Cortex of kidney (tissue), 1 donor: ENCODE measurements at places on chromosomes 7 and 10.

DNA sequence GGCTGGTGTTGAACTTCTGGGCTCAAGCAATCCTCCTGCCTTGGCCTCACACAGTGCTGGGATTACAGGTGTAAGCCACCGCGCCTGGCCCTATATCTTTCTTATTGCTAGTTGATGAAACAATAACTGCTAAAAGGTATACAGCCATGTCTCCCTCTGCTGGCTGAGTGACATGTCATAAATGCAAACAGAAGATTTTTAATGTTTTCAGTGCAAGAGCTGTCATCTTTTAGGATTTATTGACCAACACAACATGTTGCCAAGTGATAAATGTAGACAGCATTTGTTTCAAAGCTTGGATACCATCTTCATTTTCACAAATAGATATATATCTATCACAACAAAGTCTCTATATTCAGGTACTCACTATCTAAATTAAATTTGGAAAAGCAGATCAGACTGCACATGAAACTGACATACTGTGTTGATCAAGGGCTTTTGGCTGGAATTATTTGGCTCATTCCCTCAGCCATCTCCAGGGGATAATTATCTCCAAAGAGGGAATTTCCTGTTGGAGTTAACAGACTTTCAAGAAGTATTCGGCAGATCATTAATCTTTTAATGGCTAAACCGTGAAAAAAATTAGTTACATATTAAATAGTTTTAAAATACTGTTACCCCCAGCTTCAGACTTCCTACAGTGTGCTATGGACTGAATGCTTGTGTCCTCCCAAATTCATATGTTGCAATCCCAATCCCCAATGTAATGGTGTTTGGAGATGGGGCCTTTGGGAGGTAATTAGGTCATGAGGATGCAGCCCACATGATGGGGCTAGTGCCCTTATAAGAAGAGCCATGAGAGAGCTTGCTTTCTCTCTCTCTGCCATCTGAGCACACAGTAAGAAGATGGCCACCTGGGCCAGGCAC is 41.3 kb upstream of the SRPK2 start:
- DNase-seq, result no peak

DNA sequence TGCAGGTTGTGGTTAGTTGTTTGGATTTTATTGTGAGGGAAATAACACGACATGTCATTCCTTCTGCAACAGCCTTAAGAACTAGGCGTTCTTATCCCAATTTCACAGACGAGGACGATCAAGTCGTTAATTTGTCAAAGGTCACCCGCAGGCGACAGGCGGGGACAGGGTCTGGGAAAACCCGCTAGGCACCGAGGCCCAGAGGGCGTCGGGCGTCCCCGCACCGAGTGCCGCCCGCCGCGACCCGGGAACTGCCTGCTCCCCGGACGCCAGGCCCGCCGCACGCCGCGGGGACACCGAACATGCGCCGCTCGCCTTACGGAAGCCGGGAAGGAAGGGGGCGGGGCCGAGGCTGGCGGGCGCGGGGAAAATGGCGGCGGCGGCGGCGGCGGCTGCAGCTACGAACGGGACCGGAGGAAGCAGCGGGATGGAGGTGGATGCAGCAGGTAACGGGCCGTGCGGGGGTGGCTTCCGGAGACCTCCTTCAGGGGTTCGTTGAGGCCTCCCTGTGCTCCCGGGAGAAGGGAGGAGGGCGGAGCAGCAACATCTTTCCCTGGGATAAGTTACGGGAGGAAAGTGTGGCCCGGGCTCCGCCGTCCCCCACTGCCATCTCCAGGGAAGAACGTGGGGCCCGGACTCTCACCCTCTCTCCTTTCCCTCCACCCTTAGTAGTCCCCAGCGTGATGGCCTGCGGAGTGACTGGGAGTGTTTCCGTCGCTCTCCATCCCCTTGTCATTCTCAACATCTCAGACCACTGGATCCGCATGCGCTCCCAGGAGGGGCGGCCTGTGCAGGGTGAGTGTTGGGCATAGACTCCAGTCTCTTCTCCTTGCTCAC is at the start of gene COPS6:
TSS of gene COPS6 (plus strand) at position 349 of the 837 bp plus-strand sequence. CDS start at position 371, 22 bp downstream.
- DNase-seq, result peak; percentile 48

DNA sequence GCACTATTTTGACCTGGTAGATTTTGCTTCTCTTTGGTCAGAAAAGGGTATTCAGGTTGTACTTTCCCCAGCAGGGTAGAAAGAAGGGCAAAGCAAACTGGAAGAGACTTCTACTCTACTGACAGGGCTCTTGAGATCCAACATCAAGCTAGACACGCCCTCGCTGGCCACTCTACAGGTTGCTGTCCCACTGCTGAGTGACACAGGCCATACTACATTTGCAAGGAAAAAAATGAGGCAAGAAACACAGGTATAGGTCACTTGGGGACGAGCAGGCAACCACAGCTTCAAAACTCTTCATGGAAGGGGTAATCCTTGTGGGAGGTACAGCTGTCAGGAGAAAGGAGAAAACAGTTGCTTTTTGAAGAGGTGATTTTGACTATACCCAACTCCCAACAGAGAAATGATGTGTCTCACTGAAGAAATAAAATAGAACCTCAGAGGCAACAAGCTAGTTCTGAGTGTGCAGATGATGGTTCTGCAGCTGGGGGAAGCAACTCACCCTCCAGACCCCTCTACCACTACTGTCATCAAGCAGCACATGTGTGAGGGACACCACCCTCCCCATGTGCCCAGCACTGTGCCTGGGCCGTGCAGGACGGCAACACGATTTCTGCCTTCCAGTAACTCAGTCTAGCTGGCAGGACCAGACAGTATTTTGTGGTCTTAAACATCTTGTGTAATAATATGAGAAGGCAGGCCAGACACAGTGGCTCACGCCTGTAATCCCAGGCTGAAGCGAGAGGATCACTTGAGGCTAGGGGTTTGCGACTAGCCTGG is 16.3 kb downstream of the AKR1B1 start:
- no peak for DNase-seq

GRCh38 chr10:124888262-124888661 is 53.7 kb upstream of the ZRANB1 start:
- no peak for DNase-seq

- DNase-seq, result no peak
Measured at GRCh38 chr7:36159618-36160017, 6.6 kb downstream of the EEPD1 start.

GRCh38 chr7:142581341-142581740 is 167.9 kb upstream of the PRSS1 start:
- DNase-seq, result no peak

- DNase-seq, result no peak
Measured at GRCh38 chr7:91162436-91162835, 101.8 kb upstream of the FZD1 start.

DNA sequence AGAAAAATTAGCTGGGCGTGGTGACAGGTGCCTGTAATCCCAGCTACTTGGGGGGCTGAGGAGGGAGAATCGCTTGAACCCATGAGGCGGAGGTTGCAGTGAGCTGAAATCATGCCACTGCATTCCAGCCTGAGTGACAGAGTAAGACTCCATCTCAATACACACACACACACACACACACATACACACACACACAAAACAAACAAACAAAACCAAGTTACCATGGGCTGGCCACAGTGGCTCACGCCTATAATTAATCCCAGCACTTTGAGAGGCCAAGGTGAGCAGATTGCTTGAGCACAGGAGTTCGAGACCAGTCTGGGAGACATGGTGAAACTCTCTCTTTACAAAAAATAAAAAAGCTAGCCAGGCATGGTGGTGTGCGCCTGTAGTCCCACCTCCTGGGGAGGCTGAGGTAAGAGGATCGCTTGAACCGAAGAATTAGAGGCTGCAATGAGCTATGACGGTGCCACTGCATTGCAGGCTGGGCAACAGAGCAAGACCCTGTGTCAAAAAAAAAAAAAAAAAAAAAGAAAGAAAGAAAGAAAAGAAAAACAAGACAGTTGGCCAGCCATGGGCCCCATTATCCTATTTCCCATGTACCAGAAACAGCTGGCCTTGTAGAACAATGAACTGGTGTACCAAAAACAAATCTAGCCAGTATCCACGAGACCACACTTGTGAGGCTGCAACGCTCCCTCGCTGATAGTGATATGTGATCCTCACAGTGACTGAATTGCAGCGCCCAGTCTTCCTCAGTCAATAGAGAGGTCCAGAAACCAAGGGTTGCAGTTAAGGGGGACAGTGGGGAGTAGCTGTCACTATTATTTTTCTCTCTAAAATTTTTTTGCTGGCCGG is 6.6 kb upstream of the AGFG2 start:
- no peak for DNase-seq

DNA sequence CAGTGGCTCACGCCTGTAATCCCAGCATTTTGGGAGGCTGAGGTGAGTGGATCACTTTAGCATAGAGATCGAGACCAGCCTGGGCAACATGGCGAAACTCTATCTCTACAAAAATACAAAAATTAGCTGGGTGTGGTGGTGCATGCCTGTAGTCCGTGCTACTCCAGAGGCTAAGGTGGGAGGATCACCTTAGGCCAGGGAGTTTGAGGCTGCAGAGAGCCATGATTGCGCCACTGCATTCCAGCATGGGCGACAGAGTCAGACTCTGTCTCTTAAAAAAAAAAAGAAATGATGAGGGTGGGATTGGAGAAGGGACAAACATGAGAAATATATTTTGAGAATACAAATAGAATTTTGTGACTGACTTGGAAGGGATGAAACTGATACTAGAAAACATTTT is 76.9 kb downstream of the SHOC2 start:
- DNase-seq, result no peak

DNA sequence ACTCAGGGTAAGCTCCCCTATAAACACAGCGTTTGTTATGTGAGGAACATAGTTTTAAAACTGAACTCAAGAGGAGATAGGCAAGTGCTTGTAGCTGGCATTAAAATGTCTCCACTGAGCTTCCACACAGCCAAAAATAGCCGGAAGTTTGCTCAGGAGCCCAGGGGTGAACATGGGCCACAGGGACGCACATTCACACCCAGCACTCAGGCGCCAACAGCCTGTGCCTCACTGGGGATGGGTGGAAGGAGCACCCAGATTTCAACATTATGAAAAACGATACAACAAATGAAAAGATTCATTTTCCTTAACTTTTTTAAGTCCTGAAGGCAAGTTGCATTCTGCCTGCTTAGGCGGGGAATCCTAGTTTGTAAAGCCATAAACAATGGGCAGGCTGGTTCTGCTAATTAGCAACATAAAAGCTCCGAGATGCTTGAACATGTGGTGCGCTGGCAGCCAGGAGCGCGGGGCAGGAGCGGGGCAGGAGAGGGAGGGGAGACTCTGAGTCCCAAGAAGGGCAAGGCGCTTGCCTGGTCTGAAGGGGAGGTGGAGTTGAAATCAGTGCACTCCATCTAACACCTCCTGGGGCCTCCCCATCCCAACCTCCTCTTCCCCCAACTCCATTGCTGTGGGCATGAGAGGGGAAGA is 235.9 kb downstream of the COBL start:
- no peak for DNase-seq

DNA sequence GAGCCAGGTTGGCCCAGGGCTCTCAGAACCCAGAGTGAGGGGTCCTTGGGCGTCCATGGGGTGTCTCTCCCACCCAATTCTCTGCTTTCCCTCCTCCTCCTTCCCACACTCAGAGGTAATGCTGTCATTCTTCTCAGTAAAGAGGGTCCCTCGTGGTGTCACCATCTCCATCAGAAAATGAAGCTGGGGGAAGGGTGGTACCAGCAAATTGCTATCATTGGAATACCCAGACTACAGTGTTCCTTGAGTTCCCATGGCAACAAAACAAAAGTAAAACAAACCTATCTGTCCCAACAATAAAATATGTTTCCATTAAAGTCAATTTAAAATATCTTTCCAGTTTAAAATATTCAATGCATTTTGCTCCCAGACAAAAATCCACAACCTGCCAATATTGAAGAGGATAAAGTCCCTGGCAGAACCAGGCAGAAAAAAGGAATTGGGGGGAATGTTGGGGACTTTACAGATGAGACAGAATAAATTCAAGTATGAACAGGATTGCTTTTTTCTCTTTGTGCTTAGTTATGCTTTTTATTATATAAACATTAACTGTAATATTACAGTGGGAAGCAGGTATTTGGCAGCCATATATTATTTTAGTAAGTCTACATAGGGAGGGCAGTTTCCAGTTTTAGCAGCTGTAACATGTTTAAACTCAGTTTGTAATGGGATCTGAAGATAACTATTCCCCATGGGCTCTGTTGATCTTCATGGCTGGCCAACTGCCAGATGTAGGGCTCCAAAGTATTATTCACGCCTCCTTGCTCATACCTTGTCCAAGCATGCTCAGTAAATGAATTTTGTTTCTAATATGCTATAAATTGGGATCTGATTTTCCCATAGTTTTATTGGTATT is 182.1 kb downstream of the ARID5B start:
- no peak for DNase-seq

DNA sequence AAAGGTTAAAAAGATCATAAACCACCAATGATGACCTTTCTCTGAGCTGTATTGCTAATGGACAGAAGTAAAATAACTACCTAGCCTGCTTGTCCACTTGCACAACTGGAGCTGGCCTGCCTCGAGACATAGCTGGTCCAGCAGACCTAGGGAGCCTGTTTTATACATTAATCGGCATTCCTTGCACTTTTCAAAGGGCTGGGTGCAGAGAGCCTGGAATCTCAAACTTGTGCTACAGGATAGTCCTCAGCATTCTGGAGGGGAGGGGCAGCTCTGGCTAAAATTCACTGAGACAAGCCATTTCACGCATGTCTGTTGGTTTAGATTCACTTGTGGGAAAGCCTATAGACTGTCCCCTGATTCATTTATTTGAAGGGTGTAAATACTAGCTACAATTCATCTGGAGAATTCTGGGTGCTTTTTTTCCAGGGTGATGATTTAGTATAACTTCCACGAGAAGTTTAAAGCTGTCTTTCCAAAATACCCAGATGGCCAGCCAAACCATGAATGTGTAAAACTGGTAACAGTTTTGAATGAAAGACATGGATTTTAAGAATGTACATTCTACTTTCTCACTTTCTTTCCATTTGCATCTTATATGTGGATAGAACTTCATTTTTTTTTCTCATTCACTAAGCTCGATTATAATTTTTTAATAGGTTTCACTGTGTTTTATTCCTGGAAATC is 389.4 kb downstream of the KCNMA1 start:
- no peak for DNase-seq

- DNase-seq, result no peak
Measured at GRCh38 chr10:77313066-77313750, 324.4 kb downstream of the KCNMA1 start.

DNA sequence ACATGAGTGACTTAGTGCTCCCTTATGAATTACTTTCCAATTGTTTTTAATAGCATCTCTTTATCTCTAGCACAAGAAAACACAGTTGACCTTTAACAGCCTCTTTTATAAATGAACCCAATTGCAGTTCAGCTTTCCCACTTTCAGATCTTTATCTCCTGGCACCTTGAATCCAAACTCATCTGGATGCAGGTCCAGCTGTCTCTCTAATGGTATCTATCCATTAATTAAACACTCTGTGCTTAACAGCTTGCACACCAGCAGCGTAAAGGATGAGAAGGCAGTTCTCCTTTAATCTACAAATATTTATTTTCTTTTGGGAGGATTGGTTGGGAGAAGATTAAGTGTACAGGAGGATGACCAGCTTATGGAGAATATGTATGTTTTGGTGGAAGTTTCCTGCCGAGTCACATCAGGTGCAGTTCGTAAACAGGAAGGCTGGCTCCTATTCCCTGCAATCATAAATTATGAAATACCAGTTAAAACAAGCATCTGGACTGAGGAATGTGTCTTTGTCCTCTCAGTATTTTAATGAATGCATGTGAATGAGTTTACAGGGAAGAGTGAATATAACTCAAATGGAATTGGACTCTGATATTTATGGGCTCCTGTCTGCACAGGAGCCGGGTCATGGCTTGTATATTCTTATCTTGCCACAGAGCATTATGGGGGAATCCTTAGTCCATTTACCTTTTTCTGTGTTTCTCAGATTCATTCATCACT is 232.7 kb downstream of the PHF14 start:
- DNase-seq, result no peak

GRCh38 chr7:115013886-115014285 is 92.0 kb downstream of the MDFIC start:
- no peak for DNase-seq

- DNase-seq, result no peak
Measured at GRCh38 chr10:89355394-89355931, 22.4 kb upstream of the IFIT1B start.
